Dermis blood vessel endothelial cell (primary cell): ENCODE measurements at places on chromosomes 5 and 9. TPM values are rescaled to one million over a fixed set of nuclear protein-coding genes. Genes with fewer than 3 reads are reported as not detected.

The PPP6C gene
- total RNA-seq = 16.7 and 28.8 TPM in 2 replicates

DNA sequence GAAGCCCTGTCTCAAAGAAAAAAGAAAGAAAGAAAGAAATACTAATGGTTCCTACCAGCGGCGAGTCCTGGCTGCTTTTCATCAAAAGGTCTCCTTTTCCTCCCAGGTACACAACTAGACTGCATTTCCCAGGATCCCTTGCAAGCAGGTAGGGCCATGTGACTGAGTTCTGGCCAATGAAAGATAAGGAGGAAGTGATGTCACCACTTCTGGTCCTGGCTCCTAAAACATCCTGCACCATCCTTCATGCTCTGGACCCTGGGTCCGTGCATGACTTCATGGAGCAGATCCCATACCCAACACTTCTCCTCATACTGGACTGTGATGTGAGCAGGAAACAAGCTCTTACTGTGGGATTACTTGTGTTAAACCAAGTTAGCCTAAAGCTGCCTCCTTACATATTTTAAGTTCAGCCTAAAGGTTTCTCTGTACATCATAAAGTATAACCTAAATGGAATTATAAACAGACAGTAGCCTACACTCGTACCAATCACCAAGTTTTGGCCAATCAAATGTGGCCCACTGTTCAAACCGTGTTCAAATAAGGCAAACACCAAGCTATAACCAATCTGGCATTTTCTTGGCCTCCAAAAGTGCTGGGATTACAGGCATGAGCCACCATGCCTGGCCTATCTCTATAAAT lies 30.2 kb upstream of the FUBP3 start:
- DNase-seq = no peak

The PIP5KL1 gene
- 0.51 and 0.70 TPM in 2 replicates for total RNA-seq

DNA sequence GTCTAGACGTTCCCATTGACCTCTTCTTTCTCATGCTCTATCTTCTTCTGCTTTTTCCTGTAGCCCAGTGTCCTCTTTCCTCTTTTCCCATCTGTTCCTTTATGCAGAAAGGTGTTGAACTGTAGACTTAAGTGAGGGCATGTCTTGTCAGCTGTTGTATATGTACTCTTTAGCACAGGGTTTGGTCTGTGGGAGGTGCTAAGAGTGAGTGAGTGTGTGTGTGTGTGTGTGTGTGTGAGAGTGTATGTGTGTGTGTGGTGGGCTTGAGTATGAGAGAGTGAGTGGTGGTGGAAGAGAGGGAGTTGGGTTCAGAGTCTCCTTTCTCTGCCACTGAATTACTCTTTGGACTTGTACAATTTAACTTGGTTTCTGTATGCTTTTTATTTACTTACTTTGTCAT lies 10.3 kb upstream of the ROPN1L start:
- DNase-seq = no peak

GRCh38 chr5:72799721-72800120 lies 16.7 kb upstream of the TNPO1 start:
- peak; percentile 85 for DNase-seq

The GLDC gene
- total RNA-seq = 3.2 and 10.0 TPM in 2 replicates

GRCh38 chr5:66452109-66452508 lies 144.1 kb upstream of the MAST4 start:
- no peak for DNase-seq

DNA sequence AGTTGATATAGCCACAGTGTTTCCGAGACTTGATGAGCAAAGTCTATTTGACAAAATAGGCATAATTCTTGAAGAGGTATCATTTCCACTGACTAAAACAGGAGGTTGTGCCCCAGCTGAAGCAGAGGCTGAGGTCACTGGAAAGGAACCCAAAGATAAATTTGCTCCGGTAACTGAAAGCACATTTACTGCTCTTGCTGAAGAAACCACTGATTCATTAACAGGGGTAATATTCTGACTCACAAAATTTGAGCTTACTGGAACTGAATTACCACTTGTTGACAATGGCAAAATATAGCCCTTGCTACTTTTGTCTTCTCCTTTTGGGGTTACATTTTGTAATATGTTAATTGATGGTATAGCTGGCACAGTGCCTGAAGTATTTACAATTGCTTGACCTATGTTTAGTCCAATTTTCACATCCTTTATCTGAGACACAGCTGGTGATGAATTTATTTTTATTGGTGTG lies 30.2 kb downstream of the MLANA start:
- no peak for DNase-seq

The CATSPER3 gene
- total RNA-seq = 0.34 TPM in 1 of 2 replicates, not detected in the other

GRCh38 chr5:93721071-93721470 lies 20.3 kb downstream of the POU5F2 start:
- DNase-seq = no peak

The RMI1 gene
- 8.0 and 18.4 TPM in 2 replicates for total RNA-seq

DNA sequence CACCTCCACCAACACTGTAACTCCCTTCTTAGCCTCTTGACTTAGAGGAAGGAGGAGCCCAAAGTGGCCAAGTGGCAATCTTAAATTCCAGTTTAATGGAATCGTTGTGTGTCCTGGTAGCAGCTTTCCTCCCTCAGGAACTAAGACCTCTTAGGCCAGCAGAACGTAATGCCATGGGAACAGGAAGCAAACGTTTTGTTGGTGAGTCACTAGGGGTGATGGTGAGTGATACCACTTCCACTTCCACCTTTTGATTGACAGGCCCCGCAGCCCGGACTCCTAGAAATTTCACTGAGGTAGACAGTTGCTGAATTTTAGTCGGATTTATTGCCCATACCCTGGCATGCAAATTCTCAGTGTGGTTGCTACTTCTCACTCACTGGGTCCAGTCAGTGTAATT lies 94.2 kb upstream of the FBN2 start:
- DNase-seq = peak; percentile 37

DNA sequence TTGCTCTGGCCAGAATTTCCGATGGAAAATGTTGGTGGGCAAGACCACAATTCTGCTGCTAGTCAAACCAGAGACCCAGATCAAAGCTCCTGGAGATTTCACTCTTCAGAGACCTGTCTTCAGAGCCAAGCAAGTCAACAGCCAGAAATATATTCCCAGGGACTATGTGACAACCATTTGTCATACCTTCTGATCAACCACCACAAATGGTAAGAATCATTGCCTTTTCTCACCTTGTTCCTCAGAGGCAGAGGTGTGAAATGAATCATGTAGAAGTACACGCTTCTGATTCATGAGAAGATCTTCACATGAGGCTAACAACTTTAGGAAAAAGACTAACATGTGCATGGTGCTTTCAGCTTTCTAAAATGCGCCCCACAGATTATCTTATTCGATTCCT lies 53.5 kb downstream of the SUSD1 start:
- DNase-seq = no peak

DNA sequence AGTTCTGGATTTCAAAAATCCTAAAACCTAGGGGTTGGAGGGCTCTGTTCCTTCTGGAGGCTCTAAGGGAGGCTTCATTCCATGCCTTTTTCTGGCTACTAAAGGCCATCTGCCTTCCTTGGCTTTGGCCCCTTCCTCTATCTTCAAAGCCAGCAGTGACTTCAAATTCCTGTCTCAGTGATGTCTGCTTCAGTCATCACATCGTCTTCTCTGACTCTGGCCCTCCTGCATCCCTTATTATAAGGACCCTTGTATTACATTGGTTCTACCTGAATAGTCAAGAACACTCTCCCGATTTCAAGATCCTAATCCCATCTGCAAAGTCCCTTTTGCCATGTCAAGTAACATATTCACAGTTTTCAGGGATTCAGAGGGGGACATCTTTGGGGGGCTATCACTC lies 60.3 kb downstream of the GNA14 start:
- DNase-seq = peak; percentile 12

DNA sequence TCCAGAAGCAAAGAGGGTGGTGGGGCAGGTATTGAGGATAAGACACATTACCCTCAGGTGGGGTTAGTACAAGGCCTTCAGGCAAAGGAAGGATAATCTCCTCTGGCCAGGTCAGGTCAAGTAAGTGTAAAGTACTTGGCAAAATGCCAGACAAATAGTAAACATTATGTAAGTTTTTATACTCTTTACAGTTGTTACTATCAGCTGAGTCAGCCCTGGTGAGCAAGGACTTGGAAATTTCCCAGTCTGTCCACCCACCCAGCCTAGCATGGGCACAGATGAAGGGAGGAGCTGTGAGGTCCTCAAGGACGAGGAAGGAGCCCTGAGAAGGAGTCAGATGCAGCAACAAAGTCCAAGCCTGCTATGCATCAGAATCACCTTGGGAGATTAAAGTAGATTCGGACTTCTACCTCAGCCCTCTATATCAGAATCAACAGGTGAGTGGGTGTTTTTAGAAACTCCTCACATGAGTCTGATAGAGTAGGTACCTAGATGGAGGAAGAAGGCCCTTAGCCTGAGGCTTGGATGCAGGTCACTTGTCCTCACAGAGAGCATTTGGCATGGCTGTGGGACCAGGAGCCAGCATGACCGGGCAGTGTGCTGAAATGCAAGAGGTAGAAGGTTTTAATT lies 50.2 kb upstream of the BARX1 start:
- DNase-seq = no peak

- DNase-seq = peak; percentile 89
These were observed 147.6 kb upstream of the SPRY4 start for GRCh38 chr5:142472306-142472951.

DNA sequence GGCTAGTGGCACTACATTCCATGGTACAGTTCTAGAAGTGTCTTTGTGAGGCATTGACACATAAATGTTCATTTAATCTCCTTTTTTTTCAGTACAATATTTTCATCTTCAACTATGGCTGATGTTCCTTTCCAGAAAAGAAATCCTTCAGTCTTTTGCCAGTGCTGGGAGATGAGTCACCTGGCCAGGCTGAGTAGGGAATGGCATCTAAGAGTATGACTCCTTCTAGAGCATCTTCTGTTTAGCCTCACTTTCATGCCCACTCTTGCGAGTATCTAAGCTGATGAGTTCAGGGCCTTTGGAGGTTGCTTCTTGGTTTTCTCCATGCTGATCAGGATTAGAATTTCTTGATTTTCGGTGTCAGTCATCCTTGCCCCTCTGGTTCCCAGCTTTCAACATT lies 124.4 kb downstream of the SLC28A3 start:
- no peak for DNase-seq

DNA sequence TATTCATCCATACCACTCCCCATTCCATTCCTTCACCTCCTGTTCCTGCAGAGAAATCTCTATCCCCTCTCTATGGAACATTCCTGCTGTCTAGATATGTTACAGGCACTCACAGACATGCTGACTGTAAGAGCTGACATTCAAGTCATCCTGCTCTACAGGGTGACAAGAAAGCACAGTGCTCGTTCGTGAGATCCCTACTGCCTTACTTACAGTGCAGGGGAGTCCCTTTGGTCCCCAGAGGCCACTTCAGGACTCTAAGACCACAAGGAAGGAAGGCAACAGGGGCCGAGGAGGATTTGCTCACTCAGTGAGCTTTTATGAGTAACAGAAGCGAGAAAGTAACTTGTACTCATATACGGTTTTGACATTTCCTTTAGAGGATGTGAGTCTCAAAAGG lies 110.5 kb downstream of the GAS1 start:
- no peak for DNase-seq

DNA sequence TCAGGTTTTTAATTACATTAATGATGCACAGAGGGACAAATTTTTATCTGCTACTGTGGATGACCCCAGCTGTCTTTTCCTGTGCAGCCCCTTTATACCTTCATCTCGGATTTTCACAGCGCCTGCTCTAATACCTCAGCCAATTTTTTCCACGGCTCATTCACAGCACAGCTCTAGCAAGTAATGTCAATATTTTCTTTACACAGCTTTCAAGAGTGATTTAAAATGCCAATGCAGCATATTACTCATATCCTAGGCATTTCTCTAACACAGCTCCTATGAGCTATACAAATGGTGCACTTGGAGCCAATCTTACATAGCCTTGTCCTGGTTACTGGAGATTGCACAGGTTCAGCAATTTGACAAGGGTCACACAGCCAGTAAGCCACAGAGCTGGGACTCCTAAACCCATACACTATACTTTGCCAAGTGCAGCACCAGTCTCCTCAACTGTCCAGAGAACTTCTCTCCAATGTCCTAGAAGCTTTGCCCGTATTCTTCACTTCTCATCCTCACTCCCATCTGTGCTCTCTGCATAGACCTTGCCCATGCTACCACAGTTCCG lies 661.8 kb downstream of the DTWD2 start:
- no peak for DNase-seq

The INSL4 gene
- not detected in 2 replicates for total RNA-seq

The SLC6A19 gene
- total RNA-seq = not detected in 2 replicates

GRCh38 chr5:96219580-96220281 lies 213.3 kb downstream of the PCSK1 start:
- DNase-seq = no peak

The GFI1B gene
- total RNA-seq = not detected in 2 replicates

The PHF24 gene
- total RNA-seq = not detected in 2 replicates

DNA sequence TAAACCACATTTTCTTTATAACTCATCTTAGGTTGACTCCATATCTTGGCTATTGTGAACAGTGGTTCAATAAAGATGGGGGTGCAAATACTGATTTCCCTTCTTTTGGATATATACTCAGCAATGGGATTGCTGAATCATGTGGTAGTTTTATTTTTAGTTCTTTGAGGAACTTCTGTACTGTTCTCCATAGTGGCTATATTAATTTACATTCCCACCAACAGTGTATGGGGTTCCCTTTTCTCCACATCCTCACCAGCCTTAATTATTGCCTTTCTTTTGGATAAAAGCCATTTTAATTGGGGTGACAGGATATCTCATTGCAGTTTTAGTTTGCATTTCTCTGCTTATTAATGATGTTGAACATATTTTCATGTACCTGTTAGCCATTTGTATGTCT lies 107.7 kb upstream of the EQTN start:
- DNase-seq = no peak

- no peak for DNase-seq
These were observed 5.6 kb downstream of the GBA2 start for GRCh38 chr9:35743452-35743851.

DNA sequence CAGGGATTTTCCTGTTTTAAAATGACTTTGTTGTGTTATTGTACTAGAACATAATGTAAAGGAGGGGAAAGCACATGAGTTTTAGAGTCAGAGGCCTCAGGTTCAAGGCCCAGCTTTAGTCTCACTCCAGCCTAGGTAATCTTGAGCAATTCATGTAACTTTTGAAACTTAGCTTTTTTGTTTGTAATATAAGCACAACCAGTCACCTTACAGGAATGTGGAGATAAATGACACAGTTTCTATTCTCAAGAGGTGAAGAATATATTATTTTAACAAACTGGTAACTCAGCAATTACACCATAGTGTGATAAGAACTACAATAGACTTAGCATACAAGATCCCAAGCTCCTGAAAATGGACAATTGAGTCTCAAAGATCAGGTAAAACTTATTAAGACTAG lies 51.2 kb downstream of the ADAMTS19 start:
- DNase-seq = no peak

GRCh38 chr9:123348317-123348992 lies 7.5 kb upstream of the CRB2 start:
- no peak for DNase-seq

The PCDHGA10 gene
- total RNA-seq = 4.7 and 6.0 TPM in 2 replicates

GRCh38 chr5:67409126-67409777 lies 212.7 kb upstream of the CD180 start:
- no peak for DNase-seq

The SLC4A9 gene
- total RNA-seq = not detected in 2 replicates

The PDCD1LG2 gene
- 3.4 and 4.4 TPM in 2 replicates for total RNA-seq

DNA sequence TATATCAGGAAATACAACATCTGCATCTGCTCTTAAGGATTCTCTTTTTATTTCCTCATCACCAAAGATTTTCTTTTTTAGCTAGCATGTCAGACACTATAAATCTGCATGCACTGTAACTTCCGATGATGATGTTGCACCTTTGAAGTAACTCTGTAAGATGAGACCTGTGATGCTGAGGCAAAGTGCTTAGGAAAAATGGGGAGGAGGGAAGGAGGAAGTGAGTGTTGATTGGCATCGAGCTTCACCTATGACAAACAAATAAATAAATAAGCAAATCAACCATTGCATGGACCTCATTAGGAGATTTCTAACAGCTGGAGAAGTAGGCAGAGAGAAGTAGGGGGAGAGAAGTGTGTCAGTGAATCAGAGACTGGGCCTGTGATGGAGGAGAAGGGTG lies 52.6 kb downstream of the ENC1 start:
- peak; percentile 28 for DNase-seq
